ENCODE measurements at places on chromosomes 7 and 10. TPM values are rescaled to one million over a fixed set of nuclear protein-coding genes. Genes with fewer than 3 reads are reported as not detected.
A peak's percentile ranks its signal among the peaks of the same experiment; 100 is the strongest.

- H3K4me1 ChIP-seq = no peaks in the 10 kb centered on the region
- no peak for DNase-seq
- no peaks in the 10 kb centered on the region for H3K36me3 ChIP-seq
- H3K4me3 ChIP-seq = no peak overlapping the region
- no peak overlapping the region for H3K27ac ChIP-seq
These were observed 141.4 kb downstream of the PLPP4 start for GRCh38 chr10:120598386-120598785.

DNA sequence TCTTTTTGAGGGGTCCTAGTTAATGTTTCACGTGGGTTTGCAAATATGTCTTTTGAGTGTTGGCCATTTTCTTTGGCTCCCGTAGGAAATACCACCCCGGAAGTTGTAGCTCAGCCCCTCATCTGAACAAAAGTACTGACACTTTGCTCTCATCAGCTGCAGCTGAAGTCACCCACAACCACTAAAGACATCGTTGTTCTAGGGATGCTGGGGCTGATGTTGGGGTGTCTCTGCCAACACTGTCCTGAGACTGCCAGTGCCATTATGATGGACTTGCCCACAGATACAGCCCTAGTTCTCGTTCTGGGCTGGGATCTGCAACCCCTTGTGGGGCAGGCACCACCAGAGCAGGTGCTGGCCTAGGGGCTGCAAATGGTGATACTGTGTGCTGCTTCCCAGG, 82.6 kb upstream of the ARHGAP21 start:
- no peaks in the 10 kb centered on the region for H3K27me3 ChIP-seq
- no peaks in the 10 kb centered on the region for H3K4me1 ChIP-seq
- no peaks in the 10 kb centered on the region for H3K36me3 ChIP-seq
- no peak for DNase-seq
- no peak overlapping the region for H3K4me3 ChIP-seq
- no peak overlapping the region for H3K27ac ChIP-seq

The HEPACAM2 gene
- total RNA-seq = not detected

The CCDC172 gene
- total RNA-seq = not detected

DNA sequence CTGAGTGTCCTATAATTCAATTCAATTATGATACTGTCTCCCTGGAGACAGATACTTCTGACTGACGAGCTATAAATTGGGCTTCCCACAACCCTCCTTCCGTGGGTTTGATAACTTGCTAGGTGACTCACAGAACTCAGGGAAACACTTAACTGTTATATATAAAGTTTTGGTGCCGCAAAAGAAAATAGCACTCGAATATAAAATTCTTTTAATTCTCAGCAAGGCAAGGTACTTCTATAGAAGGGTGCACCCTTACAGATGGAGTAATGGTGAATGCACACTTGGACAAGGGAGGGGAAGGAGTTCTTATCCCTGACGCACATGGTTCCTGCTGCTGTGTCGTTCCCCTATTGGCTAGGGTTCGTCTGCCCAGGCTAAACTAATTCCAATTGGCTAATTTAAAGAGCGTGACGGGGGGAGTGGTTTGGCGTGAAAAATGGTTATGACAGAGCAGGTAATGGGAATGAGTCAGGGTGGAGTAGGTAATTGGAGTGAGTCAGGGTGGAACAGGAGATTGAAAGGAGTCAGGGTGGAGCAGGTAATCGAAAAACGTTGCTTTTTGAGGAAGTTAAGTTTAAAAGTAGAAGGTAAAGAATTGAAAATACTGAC, 20.8 kb upstream of the GHITM start:
- H3K36me3 ChIP-seq = no peaks in the 10 kb centered on the region
- DNase-seq = no peak
- H3K27me3 ChIP-seq = no peaks in the 10 kb centered on the region
- H3K4me3 ChIP-seq = no peak overlapping the region

DNA sequence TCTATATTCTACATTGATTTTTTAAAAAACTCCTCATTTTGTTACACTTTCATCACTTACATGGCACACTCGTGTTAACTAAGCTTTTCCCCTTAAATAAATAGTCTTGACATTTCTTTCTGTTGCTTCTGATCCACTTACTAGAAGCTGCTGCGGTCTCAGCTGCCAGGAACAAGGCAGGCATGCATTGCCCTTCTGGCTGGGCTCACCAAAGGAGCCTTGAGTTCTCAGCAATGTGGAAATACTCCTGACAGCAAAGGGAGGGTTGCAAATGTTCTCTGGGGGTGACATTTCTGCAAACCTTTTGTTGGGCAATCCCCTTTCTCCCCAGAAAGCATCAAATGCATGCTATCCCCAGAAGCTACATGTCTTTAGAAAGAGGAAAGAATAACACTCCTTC, 350.1 kb downstream of the PRPF18 start:
- peaks cover 15% of the 10 kb centered on the region for H3K4me1 ChIP-seq
- no peak for DNase-seq
- H3K27ac ChIP-seq = no peak overlapping the region
- no peaks in the 10 kb centered on the region for H3K36me3 ChIP-seq
- no peak overlapping the region for H3K4me3 ChIP-seq
- H3K27me3 ChIP-seq = no peaks in the 10 kb centered on the region

DNA sequence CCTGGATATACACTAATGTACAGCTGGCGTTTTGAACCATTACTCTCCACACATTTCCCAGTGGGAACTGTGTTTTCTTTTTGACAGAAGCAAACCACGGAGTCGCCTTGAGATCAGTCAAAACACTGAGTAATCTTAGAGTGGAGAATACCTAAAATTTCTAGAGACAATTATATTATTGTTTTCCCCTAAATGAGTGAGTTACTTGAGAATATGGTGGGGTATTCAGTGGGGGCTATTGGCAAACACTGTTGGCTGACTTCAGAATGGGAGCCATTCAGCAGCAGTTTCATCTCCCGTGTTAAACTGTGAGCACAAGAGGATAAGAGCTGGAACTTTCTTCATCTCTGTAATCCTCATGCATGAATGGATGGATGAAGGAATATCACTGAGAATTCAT, 6.2 kb downstream of the IL2RA start:
- no peak for DNase-seq
- H3K27ac ChIP-seq = no peak overlapping the region
- no peaks in the 10 kb centered on the region for H3K36me3 ChIP-seq
- no peak overlapping the region for H3K4me3 ChIP-seq
- peaks cover 3% of the 10 kb centered on the region for H3K4me1 ChIP-seq

- DNase-seq = no peak
- H3K4me1 ChIP-seq = no peaks in the 10 kb centered on the region
- no peak overlapping the region for H3K4me3 ChIP-seq
- H3K36me3 ChIP-seq = no peaks in the 10 kb centered on the region
- no peak overlapping the region for H3K27ac ChIP-seq
- no peaks in the 10 kb centered on the region for H3K27me3 ChIP-seq
These were observed 14.3 kb downstream of the TMEM273 start for GRCh38 chr10:49173853-49174252.

GRCh38 chr7:111172564-111173257, 81.8 kb downstream of the LRRN3 start:
- no peaks in the 10 kb centered on the region for H3K4me1 ChIP-seq
- H3K27me3 ChIP-seq = no peaks in the 10 kb centered on the region
- no peak overlapping the region for H3K27ac ChIP-seq

DNA sequence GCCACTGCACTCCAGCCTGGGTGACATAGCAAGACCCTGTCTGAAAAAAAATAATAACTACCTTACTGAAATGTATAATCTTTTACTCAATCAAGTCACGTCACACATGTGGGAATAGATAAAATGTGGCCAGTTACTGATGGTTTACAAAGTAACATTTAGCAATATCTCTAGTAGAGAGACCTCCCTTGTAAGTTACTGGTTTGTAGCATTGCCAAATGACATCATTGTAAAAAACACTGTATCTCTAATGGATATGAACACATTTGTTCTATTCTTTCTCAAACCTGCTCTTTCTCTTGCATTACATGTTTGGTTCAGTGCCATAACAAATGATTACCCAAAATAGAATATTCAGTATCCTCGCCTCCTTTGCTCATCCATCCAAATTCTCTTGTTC, 18.8 kb downstream of the TET1 start:
- no peak for DNase-seq
- H3K4me1 ChIP-seq = no peaks in the 10 kb centered on the region
- no peaks in the 10 kb centered on the region for H3K27me3 ChIP-seq
- no peak overlapping the region for H3K27ac ChIP-seq
- H3K36me3 ChIP-seq = peaks cover 2% of the 10 kb centered on the region
- H3K4me3 ChIP-seq = no peak overlapping the region

The ELFN1 gene
- total RNA-seq = 0.40 TPM

The ZNF92 gene
- total RNA-seq = 6.7 TPM

DNA sequence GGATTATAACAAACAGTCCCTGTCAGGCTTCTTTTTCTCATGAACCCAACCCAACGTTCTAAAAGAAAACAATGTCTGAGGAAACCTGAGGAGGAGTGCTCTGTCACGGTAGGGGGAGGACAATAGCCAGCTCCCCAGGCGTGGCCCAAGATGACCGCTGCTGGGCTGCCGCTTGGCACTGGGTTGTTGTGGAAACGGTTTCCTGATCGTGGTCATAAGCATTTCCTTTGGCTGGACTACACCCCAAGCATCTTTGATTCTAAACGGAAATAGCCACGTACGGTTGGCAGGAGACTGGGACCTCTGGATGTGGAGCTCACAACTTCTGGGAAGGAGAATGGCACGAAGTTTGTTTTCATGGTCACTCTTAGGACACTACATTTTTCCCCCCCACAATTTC, 30.4 kb upstream of the DMBT1 start:
- H3K4me3 ChIP-seq = no peak overlapping the region
- no peaks in the 10 kb centered on the region for H3K36me3 ChIP-seq
- no peak for DNase-seq
- H3K27me3 ChIP-seq = peaks cover 14% of the 10 kb centered on the region
- peak overlapping the region; percentile 47 for H3K27ac ChIP-seq

The CAV2 gene
- total RNA-seq = 66.7 TPM

The PSD gene
- total RNA-seq = 1.1 TPM

GRCh38 chr7:142024547-142024946, 28.9 kb downstream of the MGAM start:
- H3K4me1 ChIP-seq = no peaks in the 10 kb centered on the region
- no peaks in the 10 kb centered on the region for H3K27me3 ChIP-seq
- H3K27ac ChIP-seq = no peak overlapping the region

The TAS2R4 gene
- total RNA-seq = 0.42 TPM

- H3K27ac ChIP-seq = no peak overlapping the region
- no peaks in the 10 kb centered on the region for H3K27me3 ChIP-seq
- no peaks in the 10 kb centered on the region for H3K36me3 ChIP-seq
- peaks cover 25% of the 10 kb centered on the region for H3K4me1 ChIP-seq
- DNase-seq = no peak
- H3K4me3 ChIP-seq = no peak overlapping the region
These were observed 22.8 kb downstream of the GLI3 start for GRCh38 chr7:42214060-42214679.

All from esophagus squamous epithelium (tissue), 5 donors.